ENCODE measurements at places on chromosomes 3 and 15. TPM values are rescaled to one million over a fixed set of nuclear protein-coding genes. Genes with fewer than 3 reads are reported as not detected.

COX5A gene
- total RNA-seq: 59.5 TPM

ZNF445 gene
- 5.7 TPM for total RNA-seq

RPL15 gene
- total RNA-seq: 2,065 TPM

ARL6IP5 gene
- total RNA-seq: 89.8 TPM

ADAMTS17 gene
- total RNA-seq: 0.34 TPM

FGF7 gene
- total RNA-seq: not detected

SENP7 gene
- total RNA-seq: 11.7 TPM

A4GNT gene
- total RNA-seq: not detected

MNS1 gene
- 1.1 TPM for total RNA-seq

FMN1 gene
- total RNA-seq: 401 TPM

ALDH1A2 gene
- 4.4 TPM for total RNA-seq

SHC4 gene
- 98.9 TPM for total RNA-seq

PLA2G4D gene
- total RNA-seq: not detected

PDIA3 gene
- 81.6 TPM for total RNA-seq

TJP1 gene
- 39.3 TPM for total RNA-seq

AADACL2 gene
- not detected for total RNA-seq

All from melanocyte of skin (primary cell).